ENCODE measurements at places on chromosomes 12 and 14. TPM values are rescaled to one million over a fixed set of nuclear protein-coding genes. Genes with fewer than 3 reads are reported as not detected.

The FAR2 gene
- total RNA-seq: 10.1 TPM

The ZFHX2 gene
- total RNA-seq: 1.2 TPM

DNA sequence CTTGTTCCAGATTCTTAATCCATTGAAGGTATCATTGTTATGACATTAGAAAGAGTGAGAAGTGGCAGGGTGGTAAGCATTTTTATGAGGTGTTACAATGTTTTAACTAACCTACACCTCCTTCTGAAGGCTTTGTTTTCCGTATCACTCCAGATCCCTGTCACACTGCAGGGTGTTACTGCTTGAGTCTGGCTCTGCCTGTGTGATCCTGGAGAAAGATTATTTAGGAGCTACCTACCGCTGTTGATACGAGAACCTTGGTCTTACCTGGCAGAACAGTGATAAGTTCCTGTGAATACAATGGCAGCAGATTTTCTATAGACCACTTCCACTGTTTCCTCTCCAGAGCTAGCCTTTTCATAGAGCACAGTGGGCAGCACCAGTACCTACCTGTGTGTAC, 36.2 kb downstream of the GRIN2B start:
- DNase-seq: no peak

- DNase-seq: no peak
Measured at GRCh38 chr12:125696054-125696453, 630.8 kb downstream of the AACS start.

DNA sequence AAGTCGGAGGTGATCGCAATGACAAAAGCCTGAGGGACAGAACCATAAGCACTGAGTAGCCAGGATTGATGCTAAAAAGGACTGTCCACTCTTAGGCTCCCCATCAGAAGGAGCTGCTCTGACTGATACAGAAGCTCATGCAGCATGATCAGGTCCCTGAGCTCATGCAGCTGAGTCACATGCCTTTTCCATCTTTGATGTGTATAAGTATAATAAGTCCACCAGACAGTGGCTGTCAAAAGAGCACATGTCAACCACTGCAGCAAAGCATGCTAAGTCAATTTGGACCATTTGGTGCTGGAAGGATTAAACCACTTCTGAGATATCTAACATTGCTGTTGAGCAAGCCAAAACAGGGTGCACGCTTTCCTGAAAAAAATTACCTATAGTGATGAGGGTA, 144.1 kb downstream of the NTF3 start:
- no peak for DNase-seq

- no peak for DNase-seq
Measured at GRCh38 chr12:586318-587071, 76.8 kb downstream of the NINJ2 start.

- DNase-seq: no peak
Measured at GRCh38 chr12:64558754-64559153, 51.5 kb upstream of the RASSF3 start.

- DNase-seq: no peak
Measured at GRCh38 chr14:69321601-69322330, 61.8 kb downstream of the GALNT16 start.

The PLBD1 gene
- not detected for total RNA-seq

DNA sequence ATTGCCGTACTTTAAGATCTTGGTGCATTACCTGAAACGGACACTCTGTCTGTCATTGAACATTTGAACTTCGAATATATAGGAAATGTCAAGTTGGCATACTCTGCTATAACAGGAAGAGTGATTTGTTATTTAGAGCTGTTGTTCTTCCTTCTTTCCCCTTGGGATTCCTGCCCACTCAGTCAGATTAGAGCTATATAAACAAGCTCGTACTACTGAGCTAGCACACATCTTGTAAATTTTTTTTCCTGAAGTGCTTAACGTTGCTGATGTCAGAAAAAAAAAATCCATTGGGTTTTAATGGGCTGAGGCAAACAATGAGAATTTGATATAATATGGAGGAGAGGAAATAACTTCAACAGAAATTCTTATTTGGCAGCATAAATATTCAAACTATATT, 26.8 kb downstream of the RGS6 start:
- DNase-seq: no peak

The CATSPERB gene
- total RNA-seq: not detected

The CABP1 gene
- total RNA-seq: not detected

DNA sequence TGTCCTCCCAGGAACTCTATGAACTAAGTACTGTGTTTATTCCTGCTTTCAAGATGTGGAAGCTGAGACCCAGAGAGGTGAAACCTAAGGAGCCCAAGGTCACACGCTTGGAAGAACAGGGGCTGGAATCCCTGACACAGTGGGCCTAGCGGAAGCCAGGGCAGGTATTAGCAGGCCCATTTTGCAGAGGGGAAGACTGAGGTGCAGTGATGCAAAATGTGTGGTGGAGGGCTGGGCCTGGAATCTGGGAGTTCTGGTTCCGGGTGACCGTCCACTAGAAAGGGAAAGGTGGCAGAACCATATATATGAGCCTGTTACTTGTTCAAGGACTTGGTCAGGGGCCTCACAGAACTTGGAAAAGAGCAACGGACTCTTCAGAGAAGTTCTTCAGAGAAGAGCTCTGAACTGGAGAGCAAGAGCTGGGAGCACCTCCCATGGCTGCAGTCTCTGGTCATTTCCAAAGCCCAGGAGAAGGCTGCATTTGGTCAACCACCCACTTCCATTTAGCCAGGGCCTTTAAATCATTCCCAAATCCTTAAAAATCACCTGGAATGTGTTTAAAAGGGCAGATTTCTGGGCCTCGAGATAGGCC, 119.5 kb downstream of the CHST11 start:
- no peak for DNase-seq

The RNASE4 gene
- total RNA-seq: 0.82 TPM

The NOPCHAP1 gene
- total RNA-seq: 14.8 TPM

The ZDHHC22 gene
- 0.10 TPM for total RNA-seq

DNA sequence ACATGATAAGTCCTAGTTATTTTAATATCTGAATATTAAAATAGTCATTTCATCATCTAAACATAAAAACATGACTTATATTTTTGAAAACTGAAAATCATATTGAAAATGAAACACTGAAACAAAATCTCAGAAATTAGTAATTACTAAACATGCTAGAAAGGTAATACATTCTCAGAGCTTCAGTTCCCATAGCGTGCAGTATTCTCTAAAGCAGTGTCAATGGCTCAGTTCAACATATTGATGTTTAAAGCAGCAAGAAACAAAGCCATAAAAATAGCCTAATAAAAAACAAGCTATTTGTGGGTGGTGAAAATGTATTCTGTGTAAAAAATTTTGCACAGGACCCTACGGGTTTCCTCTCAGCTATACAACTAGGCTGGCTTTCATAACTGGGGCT, 1337.4 kb downstream of the FSCB start:
- no peak for DNase-seq

- DNase-seq: peak; percentile 68
Measured at GRCh38 chr12:85823436-85824180, 12.6 kb downstream of the RASSF9 start.

The MYH6 gene
- not detected for total RNA-seq

DNA sequence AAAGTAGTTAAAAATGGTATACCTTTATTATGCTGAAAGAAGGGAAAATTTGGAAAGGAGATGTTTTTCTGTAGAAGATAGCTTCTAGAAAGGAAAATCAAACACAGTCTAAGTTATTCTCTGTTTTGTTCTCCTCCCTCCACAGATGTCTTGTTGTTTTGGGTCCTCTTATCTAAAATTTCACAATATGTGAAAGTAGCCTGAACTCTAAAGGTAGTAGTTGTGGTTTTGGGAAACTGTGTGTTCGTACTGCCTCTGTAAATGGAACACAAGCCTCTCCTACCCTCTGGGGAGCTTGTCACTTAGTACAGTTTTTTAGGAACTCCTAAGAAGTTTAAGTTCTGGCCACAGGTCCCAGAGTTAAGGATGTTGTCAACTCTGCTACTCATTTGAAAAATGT, 112.6 kb downstream of the CRADD start:
- no peak for DNase-seq

Measured in HT1080 (cell line).